Caki2 (cell line): ENCODE measurements at places on chromosomes 3 and 15.
A peak's percentile ranks its signal among the peaks of the same experiment; 100 is the strongest.

- no peak for DNase-seq
Measured at GRCh38 chr3:29771602-29772001, 490.7 kb downstream of the RBMS3 start.

DNA sequence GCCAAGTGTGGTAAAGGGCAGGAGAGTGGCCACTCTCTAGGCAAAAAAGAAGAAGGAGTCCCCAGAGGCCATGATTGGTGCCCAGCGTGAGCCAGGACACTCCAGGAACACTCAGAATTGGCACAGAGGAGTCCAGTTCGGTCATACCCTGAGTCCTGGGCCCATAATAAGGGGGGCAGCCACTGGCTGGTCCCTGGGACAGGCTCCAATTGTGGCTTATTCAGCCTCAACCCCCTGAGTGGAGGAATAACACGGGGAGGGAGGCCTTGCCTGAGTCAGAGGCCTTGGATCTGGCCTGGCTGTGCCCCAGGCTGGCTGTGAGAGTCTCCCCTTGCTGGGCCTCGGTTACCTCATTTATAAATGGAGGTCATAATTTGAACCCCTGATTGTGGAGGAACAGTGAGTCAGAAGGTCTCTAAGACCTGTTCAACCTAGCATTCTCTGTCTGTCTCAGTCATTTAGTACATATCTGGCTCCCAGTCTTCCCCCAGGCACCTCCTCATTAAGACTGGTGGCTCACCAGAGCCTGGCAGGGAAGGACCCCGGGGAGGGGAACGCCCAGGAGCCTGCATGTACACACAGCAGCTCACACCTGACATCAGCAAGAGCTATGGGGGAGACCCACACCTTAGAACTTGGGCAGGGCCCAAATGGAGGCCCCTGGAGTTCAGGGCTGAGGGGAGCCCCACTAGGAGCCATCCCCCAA is 95.9 kb upstream of the ATP2B2 start:
- DNase-seq: no peak

- DNase-seq: no peak
Measured at GRCh38 chr15:33226559-33227181, 32.2 kb upstream of the FMN1 start.

DNA sequence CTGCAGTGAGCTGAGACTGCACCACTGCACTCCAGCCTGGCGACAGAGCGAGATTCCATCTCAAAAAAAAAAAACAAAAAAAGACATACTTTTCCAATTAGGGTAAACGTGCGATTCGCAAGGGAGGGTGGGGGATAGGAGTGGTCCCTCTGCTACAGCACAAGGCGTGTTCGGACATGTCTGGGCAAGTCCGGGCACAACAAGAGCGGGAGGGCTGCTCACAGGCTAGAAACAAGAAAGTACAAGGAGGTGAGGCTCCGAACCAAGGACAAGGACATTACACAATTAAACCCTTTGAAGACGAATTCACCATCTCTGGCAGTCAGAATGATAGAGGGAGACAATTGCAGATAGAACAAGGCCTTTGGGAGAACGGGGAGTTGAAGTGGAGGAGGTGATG is 32.2 kb upstream of the BCL2A1 start:
- no peak for DNase-seq

DNA sequence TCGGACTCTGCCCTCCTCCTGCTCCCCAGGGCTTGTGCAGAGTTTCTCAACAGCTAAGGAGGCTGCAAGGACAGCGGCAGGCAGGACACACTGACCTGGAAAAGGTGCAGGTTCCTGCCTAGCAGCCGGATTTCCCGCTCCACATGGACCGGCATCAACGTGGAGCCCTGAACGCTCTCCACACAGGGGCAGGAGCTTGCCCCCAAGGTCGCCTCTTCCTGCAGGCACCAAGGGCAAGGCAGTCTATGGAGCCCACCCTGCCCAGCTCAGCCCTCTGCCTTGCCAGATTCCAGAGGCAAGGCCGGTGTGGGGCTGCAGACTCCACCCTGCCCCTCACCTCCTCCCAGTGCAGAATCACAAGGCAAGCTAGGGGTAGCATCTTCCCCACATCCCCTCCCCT is 10.7 kb downstream of the PLXNB1 start:
- DNase-seq: no peak

GRCh38 chr3:71964170-71964569 is 179.2 kb upstream of the PROK2 start:
- DNase-seq: no peak

- peak; percentile 45 for DNase-seq
Measured at GRCh38 chr3:12194669-12195161, 36.0 kb upstream of the TIMP4 start.

DNA sequence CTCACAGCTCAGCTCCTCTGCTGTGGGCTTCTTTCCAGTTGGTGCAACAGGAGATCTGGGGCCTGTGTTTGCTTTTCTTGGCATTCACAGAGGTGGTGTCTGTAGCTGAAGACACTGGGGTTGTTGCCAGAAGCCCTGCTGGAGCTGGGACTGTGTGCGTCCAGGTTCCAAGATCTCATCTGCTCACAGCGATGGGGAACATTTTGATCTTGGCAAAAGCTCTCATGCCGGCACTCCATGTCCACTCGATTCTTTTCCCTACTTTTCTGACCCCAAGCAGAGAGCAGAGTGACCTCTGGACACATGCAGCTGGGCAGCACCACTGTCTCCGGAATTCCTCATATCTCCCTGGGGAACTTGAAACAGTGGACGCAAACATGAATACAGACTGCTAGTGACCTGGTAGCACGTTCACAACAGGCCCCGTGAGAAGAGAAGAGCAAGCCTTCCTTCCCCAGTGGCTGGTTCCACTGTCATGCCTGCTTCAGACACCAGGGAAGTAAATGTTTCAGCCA is 36.1 kb upstream of the MECOM start:
- no peak for DNase-seq

DNA sequence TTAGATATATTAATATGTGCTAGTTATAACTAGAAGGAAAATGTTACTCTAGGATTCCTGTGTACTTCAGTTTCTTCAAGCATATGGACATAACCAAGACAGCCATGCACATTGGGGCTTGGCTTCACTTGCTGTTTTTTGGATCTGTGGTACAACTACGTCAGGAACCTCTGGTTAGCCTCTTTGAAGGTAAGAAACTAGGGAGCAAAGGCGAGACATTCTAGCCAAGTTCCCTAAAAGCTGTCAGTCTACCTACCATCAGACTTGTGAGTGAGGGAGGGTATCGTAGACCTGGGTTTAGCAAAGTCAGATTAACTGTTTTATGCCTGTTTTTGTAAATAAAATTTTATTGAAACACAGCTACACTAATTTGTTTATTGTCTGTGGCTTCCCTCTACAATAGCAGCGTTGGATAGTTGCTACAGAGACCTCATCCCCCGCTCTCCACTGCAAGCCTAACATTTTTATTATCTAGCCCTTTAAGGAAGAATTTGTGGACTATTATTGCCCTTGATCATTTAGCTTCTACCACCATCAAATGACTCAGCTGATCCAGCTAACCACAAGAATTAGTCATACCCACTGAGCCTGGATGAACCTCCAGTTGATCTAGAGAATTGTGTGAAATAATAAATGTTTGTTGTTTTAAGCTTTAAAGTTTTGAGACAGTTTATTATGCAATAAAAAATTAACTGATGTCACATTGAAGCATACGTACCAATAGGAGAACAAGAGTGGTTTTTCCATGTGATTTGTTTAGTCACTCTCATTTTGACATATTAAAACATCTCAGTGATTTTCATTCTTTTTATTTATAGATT is 58.1 kb downstream of the RSRC1 start:
- peak; percentile 94 for DNase-seq

GRCh38 chr15:58139989-58140522 is 1.9 kb downstream of the AQP9 start:
- DNase-seq: no peak

GRCh38 chr3:90069748-90070147 is 962.3 kb downstream of the EPHA3 start:
- DNase-seq: no peak

GRCh38 chr3:28322464-28322863 is 26.1 kb upstream of the ZCWPW2 start:
- DNase-seq: no peak

- DNase-seq: no peak
Measured at GRCh38 chr3:49745986-49746385, 22.2 kb upstream of the GMPPB start.

- no peak for DNase-seq
Measured at GRCh38 chr3:60000311-60001105, 950.7 kb upstream of the CFAP20DC start.

DNA sequence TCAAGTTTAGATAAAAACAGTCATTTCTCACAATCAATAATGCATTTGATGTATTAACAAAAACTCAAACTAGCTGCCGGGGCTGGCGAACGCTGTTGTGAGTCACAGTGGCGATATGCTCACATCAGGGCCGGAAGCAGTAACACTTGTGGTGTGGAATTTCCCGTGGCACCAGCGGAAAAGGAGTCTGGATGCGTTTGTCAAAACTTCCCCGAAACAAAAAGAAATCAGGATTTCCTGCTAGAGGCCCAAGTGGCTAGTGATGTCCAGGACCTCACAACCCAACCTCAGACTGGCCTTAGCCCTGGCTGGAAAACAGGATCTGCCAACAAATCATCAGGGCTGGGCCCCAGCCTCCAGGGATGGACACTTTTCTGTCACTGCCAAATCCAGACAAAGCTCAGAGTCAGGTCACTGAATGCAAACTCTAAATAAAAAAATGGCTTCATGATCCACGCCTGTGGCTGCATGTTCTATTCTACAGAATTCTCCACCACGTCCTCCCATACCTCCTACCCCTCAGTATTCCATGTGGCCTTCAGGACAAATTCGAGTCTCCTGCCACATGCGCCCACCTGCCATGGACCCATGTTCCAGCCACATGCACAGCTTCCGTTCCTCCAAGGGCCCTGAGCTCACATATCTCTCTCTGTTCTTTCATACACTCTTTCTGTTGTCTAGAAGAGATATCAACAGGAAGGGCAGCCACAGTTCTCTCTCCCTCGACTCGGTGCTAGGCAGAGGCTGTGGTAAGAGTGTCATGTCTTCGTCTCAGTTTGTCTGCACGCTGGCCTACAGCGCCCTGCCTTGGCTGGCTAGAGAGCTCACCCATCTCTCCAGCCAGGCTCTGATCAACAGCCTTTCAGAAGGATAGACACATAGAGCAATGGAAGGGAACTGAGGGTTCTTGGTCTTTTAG is 35.4 kb downstream of the EHD4 start:
- no peak for DNase-seq

DNA sequence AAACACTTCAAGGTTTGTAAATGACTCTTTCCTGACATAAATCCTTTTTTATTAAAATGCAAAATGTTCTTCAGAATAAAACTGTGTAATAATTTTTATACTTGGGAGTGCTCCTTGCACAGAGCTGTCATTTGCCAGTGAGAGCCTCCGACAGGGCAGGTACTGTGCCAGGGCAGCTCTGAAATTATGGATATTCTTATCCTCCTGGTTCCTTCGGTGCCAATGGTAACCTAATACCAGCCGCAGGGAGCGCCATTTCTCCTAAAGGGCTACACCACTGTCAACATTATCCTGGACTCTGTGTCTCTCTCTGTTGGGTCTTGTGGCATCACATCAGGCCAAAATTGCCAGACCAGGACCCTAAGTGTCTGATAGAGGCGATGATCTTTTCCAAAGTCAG is 33.0 kb downstream of the CHDH start:
- no peak for DNase-seq

- DNase-seq: peak; percentile 26
Measured at GRCh38 chr15:90358124-90359033, 6.3 kb downstream of the ZNF774 start.

DNA sequence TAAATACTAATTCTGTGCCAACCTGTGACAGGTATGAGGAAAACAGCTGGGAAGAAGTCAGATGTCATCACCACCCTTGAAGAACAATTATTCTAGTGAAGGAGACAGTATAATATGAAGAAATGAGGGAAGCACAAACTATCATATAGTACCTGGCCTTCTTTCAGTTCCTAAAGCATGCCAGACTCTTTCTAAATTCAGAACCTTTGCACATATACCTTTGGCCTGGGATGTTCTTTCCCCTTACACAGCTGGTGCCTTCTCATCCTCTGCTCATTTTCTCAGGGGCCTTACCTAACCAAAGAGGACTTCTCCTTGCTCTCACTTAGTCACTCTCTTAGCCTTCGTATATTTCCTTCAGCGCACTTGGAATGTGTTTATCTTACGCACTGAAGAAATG is 19.0 kb downstream of the ATOSA start:
- no peak for DNase-seq

GRCh38 chr3:63949005-63949404 is 36.8 kb upstream of the SCAANT1 start:
- DNase-seq: no peak

- no peak for DNase-seq
Measured at GRCh38 chr3:29668728-29669127, 387.9 kb downstream of the RBMS3 start.

- DNase-seq: no peak
Measured at GRCh38 chr3:151357463-151357850, 27.1 kb downstream of the P2RY12 start.

DNA sequence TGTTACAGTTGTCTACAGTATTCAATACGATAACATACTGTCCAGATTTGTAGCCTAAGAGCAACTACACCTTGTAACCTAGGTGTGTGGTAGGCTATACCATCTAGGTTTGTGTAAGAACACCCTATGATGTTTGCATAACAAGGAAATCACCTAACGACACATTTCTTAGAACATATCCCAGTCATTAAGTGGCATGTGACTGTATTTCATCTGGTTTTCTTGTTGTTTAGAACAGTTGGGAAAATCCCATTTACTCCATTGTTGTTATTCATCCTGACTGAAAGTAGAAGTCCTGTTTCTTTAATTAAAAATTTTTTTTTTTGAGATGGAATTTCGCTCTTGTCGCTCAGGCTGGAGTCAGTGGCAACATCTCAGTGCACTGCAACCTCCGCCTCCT is 31.3 kb downstream of the LRRC28 start:
- no peak for DNase-seq

DNA sequence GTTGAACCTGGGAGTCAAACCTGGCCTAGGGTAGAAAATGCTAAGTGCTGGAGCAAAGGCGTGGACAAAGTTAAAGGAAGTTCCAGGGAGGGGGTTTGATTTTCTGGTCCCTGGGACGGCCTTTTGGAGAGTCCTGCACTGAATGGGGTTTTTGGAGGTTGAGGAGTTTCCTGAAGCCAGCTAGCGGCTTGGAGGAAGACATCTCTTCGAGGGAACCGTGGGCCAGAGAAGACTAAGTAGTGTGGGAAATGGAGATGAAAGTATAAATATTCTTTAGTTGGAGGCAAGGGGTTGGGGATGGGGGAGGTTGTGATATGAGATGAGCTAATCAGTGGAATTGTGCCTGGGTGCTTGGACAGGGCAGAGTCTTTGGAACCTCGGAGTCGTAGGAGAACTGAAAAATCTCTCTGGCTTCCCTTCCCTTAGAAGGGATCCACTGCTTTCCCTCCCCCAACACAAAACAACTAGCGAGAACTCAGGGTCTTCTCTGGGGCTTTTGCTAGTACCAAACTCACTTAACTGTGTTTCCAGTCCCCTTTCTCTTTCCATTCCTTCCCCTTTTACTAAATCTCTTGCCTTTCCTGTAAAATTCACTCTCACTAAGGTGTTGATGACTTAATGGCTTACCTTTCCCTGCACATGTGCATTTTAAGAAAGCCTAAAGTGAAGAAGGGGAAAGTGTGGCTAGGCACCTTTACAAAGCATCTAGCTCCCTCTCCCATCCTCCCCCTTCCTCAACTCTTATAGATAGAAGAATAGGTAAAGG is 1.0 kb downstream of the LPP start:
- no peak for DNase-seq
